ENCODE measurements at places on chromosomes 2 and 18.

DNA sequence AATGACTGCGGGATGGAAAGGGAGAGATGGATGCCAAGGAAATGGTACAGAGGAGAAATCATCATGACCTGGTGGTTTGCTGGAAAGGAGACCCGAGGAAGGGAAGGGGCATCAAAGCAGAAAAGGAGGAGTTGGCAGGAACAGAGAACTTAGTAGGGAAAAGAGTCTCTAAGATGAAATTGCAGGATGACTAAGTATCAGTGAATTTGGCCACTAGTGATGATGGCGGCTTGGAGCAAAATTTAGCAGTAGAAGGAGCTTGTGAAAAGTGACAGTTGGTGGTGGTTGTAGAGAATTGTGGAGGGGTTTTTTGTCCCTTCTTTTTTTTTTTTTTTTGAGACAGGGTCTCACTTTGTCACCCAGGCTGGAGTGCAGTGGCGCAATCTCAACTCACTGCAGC, 10.1 kb downstream of the METAP1D start:
- peaks cover 16% of the 10 kb centered on the region for H3K4me1 ChIP-seq
- no peaks in the 10 kb centered on the region for H3K27me3 ChIP-seq
- no peak overlapping the region for H3K4me3 ChIP-seq
- H3K27ac ChIP-seq: no peak overlapping the region

DNA sequence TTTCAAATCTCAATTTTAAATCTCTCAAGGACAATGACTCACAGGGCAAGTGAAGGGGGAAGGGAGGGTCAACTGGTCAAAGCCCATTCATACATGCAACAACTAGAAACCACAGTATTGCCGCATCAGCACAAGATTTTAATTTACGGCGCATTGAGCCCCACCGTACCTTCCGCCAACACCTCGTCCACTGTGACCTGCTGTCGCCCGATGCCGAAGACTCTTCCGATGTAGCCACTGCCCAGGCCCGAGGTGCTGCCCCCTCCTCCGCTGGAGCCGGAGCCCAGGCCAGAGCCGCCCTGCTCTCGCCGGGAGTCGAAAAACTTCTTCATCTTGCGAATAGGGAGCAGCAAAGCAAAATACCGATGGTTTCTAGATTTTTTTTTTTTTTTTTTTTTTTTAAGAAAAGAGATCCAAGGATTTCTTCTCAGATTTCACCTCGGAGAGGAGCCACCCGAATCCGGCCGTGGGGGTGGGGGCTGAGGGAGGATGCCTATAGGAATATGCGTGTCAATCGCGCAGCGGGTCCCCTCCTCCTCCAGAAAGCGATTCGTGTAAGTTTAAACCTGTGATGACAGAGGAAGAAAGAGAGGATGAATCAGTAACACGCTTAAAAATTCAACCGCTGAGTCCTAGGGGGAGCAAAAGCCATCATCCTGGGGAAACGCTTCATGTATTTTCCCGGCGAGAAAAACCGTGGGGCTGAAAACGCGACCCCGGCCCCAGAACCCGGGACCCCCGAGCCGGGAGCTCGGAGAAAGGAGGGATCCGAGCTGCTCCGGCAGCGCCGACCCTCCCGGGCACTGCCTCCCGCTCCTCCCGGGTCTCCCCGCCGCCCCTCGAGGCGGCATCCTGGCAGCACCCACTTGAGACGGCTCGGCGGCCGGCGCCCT, 584 bp downstream of the AAK1 start:
- peak overlapping the region; percentile 96 for H3K27ac ChIP-seq
- H3K36me3 ChIP-seq: peaks cover 41% of the 10 kb centered on the region
- H3K4me3 ChIP-seq: peak overlapping the region; percentile 75
- DNase-seq: peak; percentile 64
- H3K27me3 ChIP-seq: no peaks in the 10 kb centered on the region
- H3K4me1 ChIP-seq: peaks cover 76% of the 10 kb centered on the region

GRCh38 chr2:187543488-187543887, 10.7 kb downstream of the TFPI start:
- no peak overlapping the region for H3K4me3 ChIP-seq
- H3K27me3 ChIP-seq: no peaks in the 10 kb centered on the region
- DNase-seq: no peak
- no peak overlapping the region for H3K27ac ChIP-seq

- H3K36me3 ChIP-seq: no peaks in the 10 kb centered on the region
- H3K4me3 ChIP-seq: no peak within 1 kb of the TSS
- H3K27ac ChIP-seq: no peak within 1 kb of the TSS
- peaks cover 46% of the 10 kb centered on the region for H3K27me3 ChIP-seq
Observed at GRCh38 chr2:84880645-84881521, at the start of gene TRABD2A. Gene TRABD2A, minus strand, starts transcription at chr2:84881084. Its CDS starts 45 bp downstream, at chr2:84881039.

- no peak overlapping the region for H3K4me3 ChIP-seq
- no peak for DNase-seq
- no peaks in the 10 kb centered on the region for H3K4me1 ChIP-seq
- no peak overlapping the region for H3K27ac ChIP-seq
- no peaks in the 10 kb centered on the region for H3K36me3 ChIP-seq
Observed at GRCh38 chr2:154557906-154558305, 140.6 kb upstream of the KCNJ3 start.

DNA sequence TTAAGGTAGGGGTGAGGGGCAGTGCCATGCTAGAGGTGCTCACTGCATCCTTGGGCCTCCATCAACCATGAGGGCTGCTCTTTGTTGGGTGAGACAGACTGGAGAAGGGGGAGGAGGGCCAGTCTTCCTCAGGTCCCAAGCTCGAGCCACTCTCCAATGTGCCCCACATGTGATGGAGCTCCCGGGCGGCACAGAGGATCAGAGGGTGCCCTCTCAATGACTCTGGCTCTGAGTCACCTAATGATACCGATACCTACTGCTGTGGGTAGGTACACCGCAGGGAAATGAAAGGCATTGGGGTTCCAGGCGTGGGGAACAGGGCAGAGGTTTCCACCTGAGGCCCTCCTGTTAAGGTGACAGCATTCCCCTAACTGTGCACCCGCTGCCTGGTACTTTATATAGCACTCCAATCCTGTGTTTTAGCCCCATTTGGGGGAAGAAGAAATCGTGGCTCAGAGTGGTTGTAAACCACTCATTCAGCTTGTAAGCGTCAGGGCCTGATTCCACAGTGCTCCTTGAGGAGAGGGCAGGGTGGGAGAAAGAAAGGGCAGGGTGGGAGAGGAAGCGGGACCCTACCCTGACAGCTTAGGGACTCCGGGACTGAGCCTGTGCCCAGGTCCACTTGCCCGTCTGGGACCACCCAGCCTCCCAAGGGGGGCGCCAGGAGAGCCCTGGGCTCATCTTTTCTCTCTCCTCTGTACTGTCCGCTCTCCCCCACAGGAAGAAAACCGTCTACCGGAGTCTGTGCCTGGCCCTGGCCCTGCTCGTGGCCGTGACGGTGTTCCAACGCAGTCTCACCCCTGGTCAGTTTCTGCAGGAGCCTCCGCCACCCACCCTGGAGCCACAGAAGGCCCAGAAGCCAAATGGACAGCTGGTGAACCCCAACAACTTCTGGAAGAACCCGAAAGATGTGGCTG, 1.8 kb downstream of the B3GNT7 start:
- H3K4me3 ChIP-seq: no peak overlapping the region
- H3K27me3 ChIP-seq: peaks cover 4% of the 10 kb centered on the region
- no peaks in the 10 kb centered on the region for H3K36me3 ChIP-seq
- DNase-seq: no peak

GRCh38 chr2:232088771-232089170, 127.3 kb downstream of the DIS3L2 start:
- no peaks in the 10 kb centered on the region for H3K4me1 ChIP-seq
- H3K27me3 ChIP-seq: no peaks in the 10 kb centered on the region
- no peak overlapping the region for H3K4me3 ChIP-seq

DNA sequence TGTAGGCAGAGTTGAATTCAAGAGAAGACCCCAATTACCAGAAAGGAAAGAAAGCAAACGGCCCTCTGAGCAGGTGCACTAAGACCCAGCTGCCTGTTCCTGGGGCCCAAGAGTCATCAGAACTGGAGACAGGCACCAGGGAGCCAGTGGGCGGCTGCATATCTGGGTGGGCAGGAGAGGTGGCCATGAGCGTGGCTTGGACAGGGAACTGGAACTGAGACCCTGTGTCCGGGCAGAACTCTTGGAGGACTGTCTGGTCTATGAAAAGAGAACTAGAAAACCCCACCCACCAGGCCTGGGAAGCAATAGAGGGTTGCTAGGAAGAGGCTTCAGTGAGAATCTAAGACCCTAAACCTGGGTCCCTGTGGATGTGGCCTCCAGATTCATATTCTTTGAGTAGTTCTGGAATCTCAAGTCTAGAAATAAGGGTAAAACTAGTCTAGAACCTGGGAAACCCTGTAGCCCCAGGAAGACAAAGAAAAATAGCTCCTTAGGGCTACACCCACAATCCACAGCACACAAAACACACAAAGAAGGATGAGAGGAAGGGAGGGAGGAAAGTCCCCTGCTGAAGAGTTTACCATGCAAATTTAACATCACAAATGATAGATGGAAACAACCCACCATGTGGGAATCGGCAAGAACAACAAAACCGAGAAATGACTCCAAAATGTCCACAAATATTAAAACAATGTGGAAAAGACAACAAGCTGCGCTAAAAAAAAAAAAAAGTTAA, 147.0 kb downstream of the HDAC4 start:
- DNase-seq: no peak
- peaks cover 60% of the 10 kb centered on the region for H3K4me1 ChIP-seq
- H3K4me3 ChIP-seq: no peak overlapping the region
- H3K27me3 ChIP-seq: no peaks in the 10 kb centered on the region

DNA sequence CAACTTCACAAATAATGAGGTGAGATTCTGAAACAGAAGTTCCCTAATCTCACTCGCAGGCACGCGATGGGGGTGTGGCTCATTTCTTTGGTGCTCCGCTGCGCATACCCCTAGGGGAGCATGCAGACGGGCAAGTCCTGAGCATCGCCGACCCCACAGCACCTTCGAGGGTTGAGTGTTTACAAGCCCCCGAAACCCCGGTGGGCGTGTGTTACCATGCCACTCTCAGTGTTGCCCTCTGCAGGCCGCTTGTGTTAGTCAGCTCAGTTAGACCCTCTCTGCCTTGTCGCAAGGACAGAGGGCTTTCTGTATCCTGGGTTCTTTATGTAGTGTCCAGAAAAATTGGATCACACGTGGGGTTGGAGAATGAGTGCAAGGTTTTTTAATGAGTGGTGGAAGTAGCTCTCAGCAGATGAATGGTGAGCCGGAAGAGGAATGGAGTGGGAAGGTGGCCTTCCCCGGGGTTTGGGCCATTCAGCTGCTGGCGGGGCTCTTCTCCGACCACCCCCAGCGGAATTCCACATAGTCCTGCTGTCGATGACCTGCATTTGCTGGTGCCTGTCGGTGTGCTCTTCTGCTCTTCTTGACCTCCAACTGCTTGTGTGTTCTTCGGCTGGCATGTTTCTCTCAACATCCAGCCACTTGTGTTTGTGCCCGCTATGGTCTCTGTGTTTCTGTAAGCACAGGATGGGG, 191.3 kb downstream of the RPRM start:
- H3K4me3 ChIP-seq: no peak overlapping the region
- DNase-seq: no peak
- no peaks in the 10 kb centered on the region for H3K27me3 ChIP-seq
- H3K36me3 ChIP-seq: no peaks in the 10 kb centered on the region
- H3K27ac ChIP-seq: no peak overlapping the region

DNA sequence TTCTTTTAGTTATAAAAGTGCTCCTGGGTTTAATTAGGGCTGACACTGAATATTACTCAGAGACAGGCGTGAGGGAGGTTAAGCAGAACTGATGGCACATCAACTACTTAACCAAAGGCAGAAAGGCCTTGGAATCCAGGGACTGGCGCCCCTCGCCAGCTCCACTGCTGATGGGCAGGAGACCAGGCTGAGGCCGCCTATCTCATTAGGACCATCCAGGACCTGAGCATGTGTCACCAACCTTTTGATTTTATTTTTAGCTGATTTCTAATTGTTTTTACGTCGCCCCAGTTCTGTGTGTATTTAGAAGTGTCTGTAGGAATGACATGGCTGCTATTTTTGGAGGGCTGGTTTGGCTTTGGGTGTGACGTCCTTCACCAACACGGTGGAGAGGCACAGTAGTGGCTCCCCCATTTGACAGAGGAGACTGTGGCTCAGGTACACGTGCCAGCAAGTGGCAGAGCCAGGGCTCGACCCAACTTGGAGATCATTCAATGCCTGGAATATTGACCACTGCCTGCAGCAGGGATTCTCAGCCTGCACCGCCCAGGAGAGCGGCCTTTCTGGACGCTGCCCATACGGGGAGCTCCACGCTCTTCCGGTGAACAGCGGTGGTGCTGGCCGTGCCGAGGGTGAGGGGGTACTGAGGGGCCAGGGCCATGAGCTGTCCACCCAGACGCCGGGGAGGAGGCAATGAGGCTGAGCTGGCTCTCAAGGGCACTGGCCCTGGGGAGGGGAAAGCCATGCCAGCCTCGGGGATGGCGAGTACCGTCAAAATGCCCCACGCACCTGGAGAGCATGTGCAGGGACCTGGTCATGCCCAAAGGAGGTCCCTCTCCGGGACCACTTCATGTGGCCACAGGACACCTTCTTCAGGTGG, 205.7 kb downstream of the ASB1 start:
- H3K36me3 ChIP-seq: no peaks in the 10 kb centered on the region
- H3K4me3 ChIP-seq: no peak overlapping the region
- no peak for DNase-seq
- H3K27me3 ChIP-seq: peaks cover 8% of the 10 kb centered on the region
- no peak overlapping the region for H3K27ac ChIP-seq

- H3K27me3 ChIP-seq: peaks cover 5% of the 10 kb centered on the region
- no peak overlapping the region for H3K27ac ChIP-seq
- no peak overlapping the region for H3K4me3 ChIP-seq
- no peak for DNase-seq
- no peaks in the 10 kb centered on the region for H3K36me3 ChIP-seq
Observed at GRCh38 chr2:152499331-152499816, 164.4 kb downstream of the FMNL2 start.

- H3K36me3 ChIP-seq: no peaks in the 10 kb centered on the region
- no peak for DNase-seq
- no peak overlapping the region for H3K27ac ChIP-seq
- no peak overlapping the region for H3K4me3 ChIP-seq
- no peaks in the 10 kb centered on the region for H3K4me1 ChIP-seq
- H3K27me3 ChIP-seq: peaks cover 26% of the 10 kb centered on the region
Observed at GRCh38 chr2:38039121-38039910, 36.6 kb downstream of the CYP1B1 start.

- no peak for DNase-seq
- no peak overlapping the region for H3K27ac ChIP-seq
- H3K36me3 ChIP-seq: no peaks in the 10 kb centered on the region
- H3K27me3 ChIP-seq: no peaks in the 10 kb centered on the region
- no peak overlapping the region for H3K4me3 ChIP-seq
- no peaks in the 10 kb centered on the region for H3K4me1 ChIP-seq
Observed at GRCh38 chr2:78993518-78994148, 31.9 kb upstream of the REG3G start.

DNA sequence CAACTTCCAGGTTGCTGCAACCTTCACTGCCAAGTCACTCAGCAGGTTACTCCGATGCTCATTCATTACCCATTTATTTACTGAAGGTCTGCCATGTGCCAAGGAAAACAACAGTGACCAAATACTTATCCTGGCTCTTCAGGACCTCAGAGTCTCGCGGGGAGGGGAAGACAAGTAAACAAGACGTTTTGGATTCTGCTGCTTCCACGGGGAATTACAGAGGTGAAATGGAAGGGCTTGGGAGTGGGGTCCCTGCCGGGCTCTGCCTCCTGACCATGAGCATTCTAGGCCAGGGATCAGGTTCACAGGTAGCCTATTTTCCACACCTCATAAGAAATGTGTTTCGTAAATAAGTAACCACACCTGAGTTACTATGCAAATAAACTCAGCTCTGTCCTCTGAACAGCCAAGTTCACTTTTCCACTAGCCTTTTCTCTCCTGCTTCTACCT, 68.1 kb downstream of the CLHC1 start:
- H3K27ac ChIP-seq: no peak overlapping the region
- no peaks in the 10 kb centered on the region for H3K36me3 ChIP-seq
- H3K4me3 ChIP-seq: no peak overlapping the region
- no peaks in the 10 kb centered on the region for H3K27me3 ChIP-seq
- peaks cover 6% of the 10 kb centered on the region for H3K4me1 ChIP-seq

GRCh38 chr2:241372361-241372992, 16.4 kb downstream of the FARP2 start:
- no peaks in the 10 kb centered on the region for H3K27me3 ChIP-seq
- H3K36me3 ChIP-seq: peaks cover 28% of the 10 kb centered on the region
- DNase-seq: no peak
- no peak overlapping the region for H3K27ac ChIP-seq
- no peaks in the 10 kb centered on the region for H3K4me1 ChIP-seq

Measured in DND-41 (cell line).